ENCODE measurements at places on chromosomes 16 and 17.

- DNase-seq = no peak
Measured at GRCh38 chr17:2024572-2025219, 438 bp downstream of the RTN4RL1 start.

GRCh38 chr16:84048270-84048669, 5.7 kb upstream of the SLC38A8 start:
- DNase-seq = no peak

DNA sequence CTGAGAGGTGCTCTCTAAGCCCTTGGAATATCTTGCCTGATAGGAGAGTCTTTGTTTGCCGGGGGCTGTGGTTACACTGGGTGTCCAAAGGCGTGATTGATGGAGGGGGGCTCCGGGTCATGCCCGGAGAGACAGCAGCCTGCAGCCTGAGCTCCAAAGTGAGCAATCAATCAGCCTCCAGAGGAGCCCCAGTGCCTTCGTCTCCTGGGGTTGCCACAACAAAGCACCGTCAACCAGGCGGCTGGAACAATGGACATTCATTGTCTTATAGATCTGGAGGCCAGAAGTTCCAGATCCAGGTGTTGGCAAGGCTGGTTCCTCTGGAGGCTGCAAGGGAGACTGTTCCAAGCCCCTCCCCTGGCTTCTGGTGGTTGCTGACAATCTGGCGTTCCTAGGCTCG, 24.0 kb upstream of the GINS2 start:
- no peak for DNase-seq

DNA sequence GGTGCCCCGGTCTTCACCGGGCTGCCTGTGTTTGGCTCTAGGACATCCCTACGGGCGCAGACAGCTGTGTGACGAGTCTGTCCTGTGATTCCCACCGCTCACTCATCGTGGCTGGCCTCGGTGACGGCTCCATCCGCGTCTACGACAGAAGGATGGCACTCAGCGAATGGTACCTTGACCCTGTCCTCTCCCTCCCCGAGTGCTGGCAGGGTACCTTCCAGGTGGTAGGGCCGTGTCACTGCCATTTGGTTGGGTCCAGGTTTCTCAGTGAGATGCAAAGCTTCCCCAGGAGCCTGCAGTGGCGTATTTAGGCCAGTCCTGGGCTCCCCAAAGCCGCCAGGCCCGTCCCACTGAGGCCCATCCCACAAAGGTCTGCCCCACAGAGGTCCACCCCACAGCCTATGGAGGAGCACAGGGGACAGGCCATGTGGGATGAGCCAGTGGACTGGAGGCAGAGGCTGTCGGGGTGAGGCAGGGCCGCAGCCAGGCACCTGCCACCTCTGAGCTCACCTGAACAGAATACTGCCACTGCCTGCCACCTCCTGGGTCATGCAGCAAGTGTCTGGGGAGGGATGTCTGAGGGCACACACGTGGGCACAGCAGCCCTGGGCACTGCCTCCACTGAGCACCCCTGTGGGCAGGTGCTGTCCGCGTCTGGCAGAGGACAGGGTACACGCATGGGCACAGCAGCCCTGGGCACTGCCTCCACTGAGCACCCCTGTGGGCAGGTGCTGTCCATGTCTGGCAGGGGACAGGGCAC, 31.4 kb upstream of the CHMP6 start:
- DNase-seq = no peak

GRCh38 chr16:59887856-59888255, 1153.7 kb upstream of the GOT2 start:
- no peak for DNase-seq

DNA sequence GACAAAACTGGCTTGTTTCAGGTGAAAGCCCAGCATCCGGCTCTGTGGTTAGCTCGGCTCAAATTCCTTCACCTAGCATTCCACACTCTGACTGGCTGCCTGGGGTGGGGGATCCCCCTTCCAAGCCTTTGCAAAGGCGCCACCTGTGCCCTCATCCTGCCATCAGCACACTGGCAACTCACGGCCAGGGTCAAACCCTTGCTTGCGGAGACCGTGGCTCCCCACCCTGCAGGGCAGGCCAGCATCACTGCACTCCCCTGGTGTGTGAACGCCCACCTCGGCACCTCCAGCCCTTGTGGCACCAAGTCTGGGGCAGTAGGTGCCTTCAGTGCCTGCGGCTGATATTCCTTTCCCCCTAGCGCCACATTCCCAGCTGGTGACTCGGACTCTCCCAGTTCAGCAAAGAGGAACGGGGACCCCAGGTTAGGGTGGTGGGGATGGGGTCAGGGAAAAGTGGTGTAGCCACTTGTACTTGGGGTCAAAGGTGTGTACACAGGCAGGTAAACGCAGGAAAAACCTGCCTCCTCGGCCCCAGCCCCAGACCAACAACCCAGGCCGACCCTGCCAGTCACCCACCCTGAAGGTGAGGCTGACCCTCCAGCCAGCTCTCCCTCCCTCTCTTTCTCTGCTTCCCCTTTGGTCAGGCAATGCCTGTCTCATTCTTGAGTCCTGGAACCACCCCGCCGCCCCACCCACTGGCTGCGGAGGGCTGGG, 1.1 kb downstream of the FLII start:
- DNase-seq = no peak

DNA sequence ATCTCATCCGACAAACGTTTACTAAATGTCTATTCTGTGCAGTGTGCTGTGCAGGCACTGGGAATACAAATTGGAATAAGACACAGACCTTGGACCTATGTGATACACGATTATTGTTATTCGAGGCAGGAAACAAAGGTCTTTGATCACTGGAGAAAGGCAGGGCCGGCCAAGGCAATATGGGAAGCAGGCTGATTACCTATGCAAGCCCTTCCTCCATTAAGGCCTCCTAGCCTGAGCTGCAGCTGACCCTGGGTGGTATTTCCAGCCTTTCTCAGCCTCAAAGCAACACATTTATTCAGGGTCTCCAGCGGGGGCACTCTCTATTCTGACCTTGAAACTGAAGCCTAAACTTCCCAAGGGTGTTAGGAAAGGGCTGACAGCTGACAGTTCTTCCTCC, 13.4 kb downstream of the ST6GALNAC1 start:
- no peak for DNase-seq

DNA sequence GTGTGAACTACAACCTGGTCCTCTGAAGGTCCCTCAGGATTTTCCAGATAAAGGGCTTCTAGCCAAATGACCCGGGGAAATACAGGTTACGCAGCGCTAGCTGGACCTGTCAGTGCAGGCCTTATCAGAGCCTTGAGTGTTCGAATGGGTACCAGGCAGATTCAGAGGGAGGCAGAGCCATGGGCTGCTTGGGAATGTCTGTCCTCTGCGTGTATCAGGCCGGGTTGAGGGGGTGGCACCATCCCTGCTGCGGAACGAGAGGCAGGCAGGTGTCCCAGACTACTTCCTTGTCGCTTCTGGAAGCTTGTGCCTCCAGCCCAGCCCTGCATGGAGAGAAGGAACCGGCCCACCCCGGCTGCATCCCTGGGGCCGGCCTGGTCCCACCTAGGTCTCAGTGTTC, 33.6 kb upstream of the SSTR5 start:
- no peak for DNase-seq

DNA sequence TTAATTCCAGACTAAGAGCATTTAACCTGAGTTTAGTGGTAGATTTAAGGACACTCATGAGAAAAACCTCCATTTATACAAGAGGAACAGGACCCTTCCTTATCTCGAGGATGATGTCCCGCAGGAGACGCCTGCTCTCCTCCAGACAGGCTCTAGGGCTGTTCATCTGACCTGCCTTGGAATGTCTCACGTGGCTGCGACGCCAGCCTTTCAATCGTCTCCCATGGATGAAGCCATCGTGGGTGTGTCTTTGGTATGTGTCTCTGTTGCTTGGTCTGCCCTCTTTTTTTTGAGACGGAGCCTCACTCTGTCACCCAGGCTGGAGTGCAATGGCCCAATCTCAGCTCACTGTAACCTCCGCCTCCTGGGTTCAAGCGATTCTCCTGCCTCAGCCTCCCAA, 16.5 kb downstream of the CHMP6 start:
- no peak for DNase-seq

- no peak for DNase-seq
Measured at GRCh38 chr17:15171167-15172047, 93.7 kb downstream of the PMP22 start.

GRCh38 chr17:13995856-13996271, 73.4 kb upstream of the COX10 start:
- DNase-seq = no peak

DNA sequence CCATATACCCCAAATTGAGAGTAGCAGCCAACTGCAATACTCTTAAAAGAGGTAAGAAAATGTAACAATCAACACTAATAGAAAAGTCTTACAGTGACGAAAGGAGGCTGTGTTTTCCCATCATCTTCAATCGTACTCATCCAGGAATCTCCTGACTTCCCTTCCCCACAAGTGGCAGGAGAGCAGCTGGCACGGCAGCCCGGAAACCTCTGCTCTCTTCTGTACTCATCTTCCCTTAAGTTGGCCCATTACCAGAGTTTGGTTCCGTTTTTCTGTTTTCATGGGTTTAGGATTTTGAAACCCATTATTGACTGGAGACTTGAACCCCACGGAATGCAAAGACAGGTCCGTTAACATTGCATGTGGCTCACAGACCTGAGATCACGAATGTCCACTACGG, 11.7 kb upstream of the CD300H start:
- no peak for DNase-seq

DNA sequence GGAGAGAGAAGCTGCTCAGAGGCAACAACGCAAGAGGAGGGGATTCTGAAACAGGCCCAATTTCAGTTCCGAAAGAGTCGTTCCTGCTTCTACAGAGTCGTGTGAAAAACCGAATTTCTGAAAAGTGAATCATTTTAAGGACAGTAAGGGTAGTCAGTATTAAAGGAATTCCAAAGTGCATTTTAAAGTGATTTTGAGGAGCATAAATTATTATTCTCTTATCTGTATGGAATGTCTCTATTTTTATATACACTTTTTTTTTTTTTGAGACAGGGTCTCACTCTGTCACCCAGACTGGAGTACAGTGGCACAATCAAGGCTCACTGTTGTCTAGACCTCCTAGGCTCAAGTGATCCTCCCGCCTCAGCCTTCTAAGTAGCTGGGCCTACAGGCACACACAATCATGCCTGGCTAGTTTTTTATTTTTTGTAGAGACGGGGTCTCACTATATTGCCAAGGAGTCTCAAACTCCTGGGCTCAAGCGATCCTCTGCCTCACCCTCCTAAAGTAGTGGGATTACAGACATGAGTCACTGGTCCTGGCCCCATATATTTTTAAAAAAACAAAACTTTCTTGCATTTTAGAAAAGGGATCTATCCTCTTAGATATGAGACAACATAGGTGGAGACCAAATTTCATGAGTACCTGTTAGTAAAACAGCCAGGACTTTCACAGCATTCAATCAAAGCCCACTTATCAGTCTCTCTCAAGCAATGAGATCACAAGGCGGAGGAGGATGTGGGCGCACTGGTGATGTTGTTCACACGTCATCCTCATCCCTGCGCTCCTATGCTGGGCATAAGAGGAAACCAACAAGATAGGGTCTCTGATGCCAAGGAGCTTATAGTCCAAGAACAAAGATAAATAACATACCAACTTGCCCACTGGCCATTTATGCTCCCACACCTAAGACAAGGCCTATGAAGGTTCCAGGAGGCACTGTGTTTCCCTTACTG, 53.2 kb downstream of the SMG6 start:
- no peak for DNase-seq

DNA sequence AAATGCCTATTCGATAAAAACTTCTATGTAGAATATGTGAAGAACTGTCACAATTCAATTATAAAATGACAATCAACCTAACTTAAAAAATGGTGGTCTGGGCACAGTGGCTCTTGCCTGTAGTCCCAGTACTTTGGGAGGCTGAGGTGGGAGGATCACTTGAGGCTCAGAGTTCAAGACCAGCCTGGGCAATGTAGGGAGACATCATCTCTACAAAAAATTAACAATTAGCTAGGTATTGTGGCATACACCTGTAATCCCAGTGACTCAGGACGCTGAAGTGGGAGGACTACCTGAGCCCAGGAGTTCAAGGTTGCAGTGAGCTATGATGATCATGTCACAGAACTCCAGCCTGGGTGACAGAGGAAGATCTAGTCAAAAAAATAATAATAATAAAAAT, 18.6 kb upstream of the METTL9 start:
- DNase-seq = no peak

- DNase-seq = no peak
Measured at GRCh38 chr17:72122010-72122764, 1.4 kb downstream of the SOX9 start.

DNA sequence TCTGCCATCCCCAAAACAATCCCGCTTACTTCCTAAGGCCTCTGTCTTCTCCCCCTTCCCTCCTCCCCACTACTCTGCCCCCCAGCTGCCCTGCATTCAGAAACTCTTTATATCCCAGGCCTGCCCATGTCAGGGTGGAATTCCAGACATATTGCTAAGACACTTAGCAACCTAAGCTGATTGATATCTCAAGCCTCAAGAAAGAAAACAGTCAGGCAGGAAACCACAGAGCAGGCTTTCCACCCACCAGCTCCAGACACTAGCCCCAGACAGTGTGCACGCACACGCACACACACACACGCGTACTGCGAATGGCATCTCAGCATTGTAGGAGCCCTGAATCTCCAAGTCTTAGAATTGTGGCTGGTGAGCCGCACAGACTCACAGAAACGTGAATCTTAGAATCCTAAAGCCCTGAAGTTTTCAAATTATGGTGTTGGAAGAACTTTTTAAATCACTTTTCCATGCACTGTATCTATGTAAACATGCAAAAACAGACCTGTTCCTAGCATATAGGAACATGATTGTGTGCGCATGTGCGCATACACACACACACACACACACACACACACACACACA, 8.8 kb upstream of the LPCAT2 start:
- no peak for DNase-seq

DNA sequence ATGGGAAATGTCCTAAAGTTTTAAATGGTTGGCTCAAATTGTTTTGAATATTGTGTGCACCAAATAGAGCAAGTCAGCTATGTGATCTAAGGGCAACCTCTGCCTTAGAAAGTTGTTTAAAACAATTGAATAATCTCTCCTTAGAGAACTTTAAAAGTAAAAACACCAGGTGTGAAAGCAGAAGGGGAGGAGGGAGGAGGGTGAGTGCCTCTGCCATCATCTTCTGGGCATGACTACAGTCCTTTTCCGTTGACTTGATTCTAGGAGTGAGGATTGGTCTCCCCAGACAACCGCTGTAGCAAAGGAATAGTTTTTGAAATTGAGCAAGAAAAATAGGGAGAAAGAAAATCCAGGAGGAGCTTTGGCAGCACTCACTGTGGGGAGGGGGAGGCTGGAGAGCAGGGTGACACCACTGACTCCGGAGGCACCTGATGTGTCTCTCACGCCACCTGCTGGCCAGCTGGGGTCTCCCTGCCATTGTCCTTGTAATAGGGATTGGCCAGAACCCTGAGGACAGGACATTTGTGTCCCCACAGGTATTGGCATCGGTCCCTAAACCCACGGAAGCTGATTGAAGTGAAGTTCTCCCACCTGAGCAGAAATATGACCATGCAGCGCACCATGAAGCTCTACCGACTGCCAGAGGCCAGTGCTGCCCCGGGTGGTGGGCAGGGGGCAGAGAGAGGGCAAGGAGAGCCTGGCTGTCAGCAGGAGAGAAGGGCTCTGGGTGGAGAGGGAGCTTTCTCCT, 33.3 kb downstream of the PLCD3 start:
- DNase-seq = no peak

- DNase-seq = no peak
Measured at GRCh38 chr17:17661834-17662385, 19.3 kb upstream of the RAI1 start.
